ENCODE measurements at places on chromosomes 11 and 22. TPM values are rescaled to one million over a fixed set of nuclear protein-coding genes. Genes with fewer than 3 reads are reported as not detected.

The MIOX gene
- 0.98 TPM for total RNA-seq

DNA sequence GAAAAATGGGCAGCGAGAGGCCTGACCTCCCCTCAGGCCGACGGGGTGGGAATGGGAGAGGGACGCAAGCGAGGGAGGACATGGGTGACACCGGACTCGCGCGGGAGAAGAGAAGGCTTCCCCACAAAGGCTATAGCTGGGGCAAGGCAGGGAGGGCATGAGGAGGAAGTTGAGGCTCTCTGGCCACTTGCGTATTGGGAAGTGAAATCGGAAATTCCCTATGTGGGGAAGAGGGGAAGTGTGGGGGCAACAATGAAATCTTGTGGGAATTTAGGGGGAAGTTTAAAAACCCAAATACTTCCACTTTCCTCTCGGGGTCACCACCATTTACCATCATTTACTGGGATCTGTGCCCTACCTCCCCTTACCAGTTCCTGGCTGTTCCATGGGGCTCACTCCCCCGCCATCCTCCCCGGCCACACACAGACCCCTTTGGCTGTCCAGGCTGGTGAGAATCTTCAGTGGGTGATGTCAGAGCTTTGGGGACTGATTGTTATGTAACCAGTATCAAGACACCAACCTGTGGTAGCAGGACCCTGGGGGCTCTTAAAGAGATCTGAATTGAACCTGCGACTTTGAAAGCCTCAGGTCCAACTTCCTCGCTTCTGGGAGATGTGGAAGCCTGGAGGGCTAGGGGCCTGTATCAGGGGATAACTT lies 951 bp upstream of the EHD1 start:
- H3K4me1 ChIP-seq = peaks cover 31% of the 10 kb centered on the region
- no peak for DNase-seq
- peak overlapping the region; percentile 87 for H3K4me3 ChIP-seq
- peaks cover 5% of the 10 kb centered on the region for H3K36me3 ChIP-seq

DNA sequence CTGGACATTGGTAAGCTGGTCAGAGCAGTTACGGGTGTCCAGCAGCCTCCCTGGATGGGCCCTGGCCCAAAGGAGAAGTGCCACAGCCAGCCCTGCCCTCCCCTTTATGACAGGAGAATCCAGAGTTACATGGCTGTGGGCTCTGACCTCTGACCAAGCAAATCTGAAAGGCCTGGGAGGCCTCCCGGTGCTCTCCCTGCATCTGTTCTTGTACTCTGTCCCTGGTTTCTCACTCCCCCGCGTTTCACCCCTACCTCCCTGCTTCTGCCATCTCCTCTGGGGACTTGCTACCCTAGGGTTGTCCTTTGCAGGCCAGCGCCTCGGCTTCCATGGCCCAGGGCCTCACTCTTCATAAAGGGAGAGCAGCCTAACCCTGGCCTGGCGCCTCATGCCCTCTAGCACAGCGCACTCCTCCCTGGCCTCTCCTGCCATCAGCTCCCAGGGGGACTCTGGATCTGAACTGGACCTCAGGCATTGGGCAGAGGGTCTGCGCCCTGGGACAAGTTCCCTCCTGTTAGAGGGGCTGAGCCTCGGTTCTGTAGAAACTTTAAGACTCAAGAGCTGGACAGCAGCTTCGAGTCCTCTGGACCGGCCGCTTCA lies 10.7 kb downstream of the PICK1 start:
- H3K27ac ChIP-seq = no peak overlapping the region
- no peaks in the 10 kb centered on the region for H3K4me1 ChIP-seq
- no peak for DNase-seq
- no peak overlapping the region for H3K4me3 ChIP-seq
- no peaks in the 10 kb centered on the region for H3K27me3 ChIP-seq
- peaks cover 16% of the 10 kb centered on the region for H3K36me3 ChIP-seq

GRCh38 chr11:120105576-120105975 lies 32.3 kb downstream of the TRIM29 start:
- no peak overlapping the region for H3K4me3 ChIP-seq
- peaks cover 2% of the 10 kb centered on the region for H3K4me1 ChIP-seq
- peaks cover 75% of the 10 kb centered on the region for H3K27me3 ChIP-seq
- no peaks in the 10 kb centered on the region for H3K36me3 ChIP-seq
- DNase-seq = no peak

DNA sequence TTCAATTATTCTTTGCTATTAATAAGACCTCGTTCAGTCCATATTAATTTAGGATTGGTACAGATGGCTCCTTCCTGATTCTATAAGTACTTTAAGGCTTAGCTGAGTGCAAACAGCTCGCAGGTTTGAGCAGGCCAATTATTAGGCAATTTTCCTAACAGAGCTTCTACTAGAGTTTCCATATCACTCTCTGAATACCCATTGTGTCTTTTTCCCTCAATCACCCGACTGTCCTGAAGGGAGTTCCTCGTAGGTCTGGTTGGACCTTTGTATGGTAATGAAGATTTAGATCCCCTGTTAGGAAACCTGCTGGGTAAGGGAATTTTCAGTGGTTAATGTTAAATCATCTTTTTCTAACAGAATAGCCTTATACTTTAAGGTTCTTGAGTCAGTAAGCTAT lies 61.1 kb downstream of the ARHGAP42 start:
- H3K4me1 ChIP-seq = peaks cover 7% of the 10 kb centered on the region
- no peak overlapping the region for H3K27ac ChIP-seq
- no peak for DNase-seq
- no peak overlapping the region for H3K4me3 ChIP-seq
- no peaks in the 10 kb centered on the region for H3K27me3 ChIP-seq
